Activated CD8-positive, alpha-beta T cell treated with anti-CD3 and anti-CD28 coated beads for 36 hours (primary cell): ENCODE measurements at places on chromosomes 2 and 18.
A peak's percentile ranks its signal among the peaks of the same experiment; 100 is the strongest.

GRCh38 chr2:26692897-26693849 lies 651 bp downstream of the KCNK3 start:
- DNase-seq: peak; percentile 8

DNA sequence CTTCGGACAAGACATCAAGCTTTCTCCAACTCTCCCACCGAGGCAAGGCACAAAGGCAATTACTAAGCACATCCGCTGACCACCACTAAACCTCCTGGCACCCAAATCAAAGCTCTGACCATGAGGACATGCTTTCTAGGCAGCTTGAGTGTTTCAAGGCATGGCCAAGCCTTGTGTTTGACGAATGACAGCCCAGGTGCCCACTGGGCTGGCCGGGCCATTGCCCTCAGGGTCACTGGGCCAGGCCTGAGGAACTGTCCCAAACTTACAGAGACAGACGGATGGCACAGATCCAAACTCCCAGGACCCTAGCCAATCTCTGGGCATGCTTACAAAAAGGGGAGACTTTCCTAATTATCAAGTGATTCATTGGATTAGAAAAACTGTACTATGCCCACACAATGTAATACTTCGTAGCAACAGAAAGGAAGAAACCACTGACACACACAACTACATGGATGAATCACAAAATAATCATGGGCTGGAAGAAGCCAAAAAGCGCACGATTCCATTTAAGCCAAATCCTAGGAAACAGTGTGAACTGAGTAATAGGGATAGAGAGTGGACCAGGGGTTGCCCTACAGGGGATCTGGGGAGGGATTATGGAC lies 20.2 kb downstream of the CRACDL start:
- no peak for DNase-seq

DNA sequence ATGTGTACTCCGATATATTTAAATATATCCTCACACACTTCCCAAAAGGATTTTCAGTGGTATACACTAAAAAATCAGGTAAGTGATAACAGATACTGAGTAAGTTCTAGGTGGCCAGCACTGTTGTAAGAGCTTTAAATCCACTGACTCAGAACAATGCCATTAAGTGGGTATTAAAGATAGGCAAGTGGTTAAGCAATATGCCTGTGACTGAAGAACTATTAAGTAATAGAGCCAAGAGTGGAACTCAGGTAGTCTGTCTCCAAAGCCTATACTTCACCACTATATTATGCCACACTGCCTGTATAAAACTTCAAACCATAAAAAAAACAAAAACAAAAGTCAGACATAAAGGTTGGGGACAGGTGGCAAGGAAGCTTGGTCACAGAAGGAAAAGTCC lies 37.2 kb downstream of the THUMPD2 start:
- DNase-seq: no peak

DNA sequence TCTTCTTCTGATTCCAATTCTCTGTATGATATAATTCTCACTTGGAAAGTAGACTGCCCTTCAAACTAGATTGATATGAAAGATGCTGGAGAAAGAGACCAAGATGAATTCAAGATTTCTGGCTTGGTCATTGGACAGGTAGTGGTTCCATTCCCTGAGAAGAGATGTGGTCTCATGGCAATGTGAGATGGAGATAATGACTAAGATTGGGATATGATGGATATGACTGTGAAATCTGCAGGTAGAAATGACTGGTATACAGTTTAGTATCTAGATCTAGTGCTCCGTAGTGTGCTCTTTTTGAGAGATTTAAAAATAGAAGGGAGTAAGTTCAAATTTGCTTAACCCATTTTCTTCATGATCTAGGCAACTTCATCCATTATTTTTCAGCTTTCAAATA lies 425.4 kb upstream of the TRIB2 start:
- no peak for DNase-seq

DNA sequence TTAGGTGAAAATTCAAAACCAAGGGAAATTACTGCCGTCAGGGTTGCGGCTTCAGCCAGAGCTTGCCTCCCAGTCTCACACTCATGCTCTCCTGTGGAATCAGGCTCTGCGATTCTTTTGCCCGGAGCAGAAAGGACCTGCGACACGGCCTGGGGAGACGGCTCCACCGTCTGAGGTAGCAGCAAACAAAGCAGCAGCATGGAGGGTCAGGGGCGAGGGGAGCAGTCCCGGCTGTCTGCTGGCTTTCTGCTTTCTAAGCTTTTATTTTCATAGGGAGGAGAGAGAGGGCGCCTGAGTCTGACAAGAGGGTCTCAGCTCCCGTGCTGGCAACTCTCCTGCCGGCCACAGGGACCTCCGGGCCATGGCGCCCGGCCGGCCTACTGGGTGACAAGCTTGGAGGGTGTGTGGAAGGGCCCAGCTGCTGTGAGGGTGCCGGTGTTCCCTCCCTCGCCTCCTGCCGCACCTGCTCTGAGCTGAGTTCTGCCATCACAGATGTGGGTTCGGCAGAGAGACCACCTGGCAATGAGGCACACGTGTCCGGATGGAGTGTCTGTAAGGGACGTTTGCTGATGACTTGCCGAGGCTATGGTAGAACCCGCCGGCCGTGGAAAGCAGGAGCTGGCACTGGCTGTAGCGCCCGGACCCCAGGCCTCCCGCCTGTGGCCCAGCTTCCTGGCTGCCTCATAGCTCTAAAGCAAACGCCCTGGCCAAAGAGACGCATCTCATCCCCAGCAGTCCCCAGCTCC lies 66.2 kb upstream of the CTDP1 start:
- no peak for DNase-seq

DNA sequence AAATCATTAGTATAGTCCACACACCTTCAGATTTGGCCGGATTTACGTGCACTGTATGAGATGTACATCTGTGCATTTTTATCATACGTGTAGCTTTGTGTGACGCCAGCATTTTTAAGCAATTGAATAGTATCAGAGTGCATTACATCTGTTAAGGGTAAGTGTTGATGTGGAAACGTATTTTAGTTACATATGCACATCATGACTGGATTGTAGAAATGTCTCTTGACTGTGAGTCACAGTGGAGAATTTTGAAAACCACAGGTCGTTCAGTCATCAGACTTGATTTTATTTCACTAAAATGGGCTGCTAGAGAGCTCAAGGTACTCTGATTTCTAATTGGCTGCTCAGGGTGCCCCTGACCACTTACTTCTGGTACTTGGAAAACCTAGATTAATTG lies 5.4 kb upstream of the GPBAR1 start:
- no peak for DNase-seq

GRCh38 chr2:152236191-152236925 lies 60.8 kb upstream of the STAM2 start:
- no peak for DNase-seq

GRCh38 chr18:76801567-76802505 lies 20.5 kb upstream of the ZNF236 start:
- peak; percentile 58 for DNase-seq

GRCh38 chr2:236959036-236959435 lies 126.7 kb upstream of the COPS8 start:
- no peak for DNase-seq

DNA sequence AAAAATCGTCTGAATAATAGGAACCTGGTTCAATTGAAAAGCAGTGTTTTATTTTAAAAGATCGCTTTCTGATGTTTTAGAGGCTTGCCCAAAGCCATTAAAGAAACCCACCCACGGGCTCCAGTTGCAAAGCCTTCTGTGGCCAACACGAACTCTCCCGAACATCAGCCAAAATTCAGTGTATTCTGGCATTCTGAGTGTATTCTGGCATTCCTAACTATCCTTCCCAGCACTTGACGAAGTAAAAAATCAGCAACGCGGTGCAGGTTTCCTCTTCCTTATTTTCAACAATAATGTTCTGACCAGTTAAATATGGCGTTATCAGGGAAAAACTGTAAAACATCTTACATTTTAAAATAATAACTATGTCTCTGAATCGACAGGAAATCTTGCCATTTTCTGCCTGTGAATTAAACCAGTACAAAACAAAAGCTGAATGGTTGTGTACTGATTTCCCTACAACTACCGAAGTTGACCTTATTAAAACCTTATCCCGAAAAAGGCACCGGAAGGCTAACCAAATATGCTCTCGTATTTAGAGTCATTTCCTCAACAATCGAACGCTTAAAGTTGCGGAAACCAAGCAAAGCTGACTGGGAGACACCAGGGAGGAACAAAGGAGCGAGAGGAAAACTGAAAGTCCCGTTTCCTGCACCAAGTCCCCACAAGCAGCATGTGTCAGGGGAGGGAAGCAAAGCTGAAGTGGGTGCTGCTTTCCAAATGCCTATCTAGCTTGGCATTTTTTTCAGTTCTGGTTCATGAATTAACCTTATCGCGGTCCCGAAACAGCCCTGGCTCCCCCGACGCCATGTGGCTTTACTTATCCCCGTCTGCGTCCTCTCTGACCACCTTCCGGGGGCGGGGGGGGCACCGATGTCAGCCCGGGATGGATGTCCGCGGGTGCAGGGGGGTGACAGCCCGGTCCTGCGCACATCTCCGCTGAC lies 44.3 kb downstream of the ZNF516 start:
- DNase-seq: peak; percentile 56

- DNase-seq: no peak
Measured at GRCh38 chr2:195561116-195561921, 95.7 kb upstream of the SLC39A10 start.

DNA sequence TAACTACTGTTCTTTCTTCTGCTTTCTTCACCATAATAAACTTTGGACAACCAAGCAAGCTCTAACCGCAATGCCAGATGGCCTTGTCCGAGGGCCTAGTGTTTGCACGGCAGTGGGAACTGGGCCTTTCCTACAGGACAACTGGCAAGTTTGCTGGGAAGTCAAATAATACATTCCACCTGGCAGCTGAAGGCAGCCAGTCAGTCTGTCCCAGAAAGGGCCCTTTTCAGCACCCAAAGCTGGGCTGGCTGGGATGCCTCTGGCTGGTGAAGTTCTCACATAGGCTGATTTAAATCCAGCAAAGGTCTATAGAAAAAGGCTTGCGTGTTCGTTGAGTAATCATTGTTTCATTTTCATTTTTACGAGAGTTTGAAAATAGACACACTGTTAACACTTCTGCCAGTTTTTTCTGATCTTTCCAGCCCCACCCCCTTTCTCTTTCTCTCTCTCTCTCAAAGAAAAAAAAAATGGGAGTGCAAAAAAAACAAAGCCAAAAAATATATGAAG lies 110.0 kb upstream of the EPAS1 start:
- peak; percentile 52 for DNase-seq

GRCh38 chr2:6202756-6203155 lies 510.6 kb downstream of the SOX11 start:
- no peak for DNase-seq

DNA sequence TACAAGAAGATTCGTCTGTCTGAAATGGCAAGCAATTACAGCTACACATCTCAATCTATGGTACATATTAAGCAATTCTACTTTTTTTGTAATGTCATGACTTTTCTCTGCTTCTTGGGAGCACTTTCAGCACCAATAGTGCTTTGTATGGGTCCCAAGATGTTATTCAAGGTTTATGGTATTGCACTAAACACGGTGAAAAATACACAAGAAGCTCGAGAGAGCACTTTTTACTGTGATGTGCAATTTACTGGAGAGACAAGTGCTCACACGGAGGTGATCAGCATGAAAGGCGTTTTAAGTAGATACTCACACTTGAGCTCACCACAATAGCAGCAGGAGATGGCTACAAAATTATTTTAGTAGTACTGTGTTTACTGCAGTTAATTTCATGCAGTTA lies 783.6 kb downstream of the CBLN2 start:
- DNase-seq: no peak

GRCh38 chr2:101881131-101881530 lies 110.6 kb upstream of the IL1R2 start:
- DNase-seq: no peak

GRCh38 chr2:67560771-67561456 lies 163.8 kb downstream of the ETAA1 start:
- no peak for DNase-seq

DNA sequence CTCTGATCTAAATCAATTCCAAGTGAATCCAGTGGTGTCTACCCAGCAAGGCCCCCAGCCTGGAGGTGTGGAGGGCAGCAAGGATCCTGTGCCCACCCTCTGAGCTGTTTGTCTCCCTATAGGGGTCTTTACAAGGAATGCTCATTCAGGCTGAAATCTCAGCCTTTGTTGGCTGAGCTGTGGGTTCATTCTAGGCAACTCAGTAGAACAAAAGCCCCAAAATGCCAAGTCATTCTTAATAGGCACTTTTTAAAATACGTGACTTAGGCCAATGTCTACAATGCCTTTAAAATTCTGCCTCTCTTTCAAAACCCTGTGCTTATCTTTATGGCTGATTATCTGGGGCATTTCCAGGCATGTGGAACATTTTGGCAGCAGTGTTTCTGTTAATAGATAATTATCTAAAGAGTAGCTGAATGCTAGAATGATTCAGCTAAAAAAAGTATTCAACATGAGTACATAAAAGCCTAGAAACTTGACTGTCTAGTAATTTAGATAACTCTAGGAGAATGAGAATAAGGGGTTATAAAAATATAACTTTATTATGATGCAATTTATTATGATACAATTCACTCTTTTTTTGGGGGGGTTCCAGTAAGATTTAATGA lies 7.4 kb downstream of the UGT1A6 start:
- no peak for DNase-seq
